ENCODE measurements at places on chromosomes 11 and 22.

- no peak for DNase-seq
Observed at GRCh38 chr11:92552942-92553341, 328.3 kb downstream of the FAT3 start.

- DNase-seq: no peak
Observed at GRCh38 chr22:20621162-20621561, 113.8 kb downstream of the MED15 start.

GRCh38 chr11:57903441-57904123 lies 120.1 kb upstream of the OR9Q1 start:
- DNase-seq: peak; percentile 89

GRCh38 chr11:123434911-123435310 lies 4.8 kb downstream of the GRAMD1B start:
- no peak for DNase-seq

- peak; percentile 22 for DNase-seq
Observed at GRCh38 chr11:126345759-126346585, 9.5 kb upstream of the ST3GAL4 start.

DNA sequence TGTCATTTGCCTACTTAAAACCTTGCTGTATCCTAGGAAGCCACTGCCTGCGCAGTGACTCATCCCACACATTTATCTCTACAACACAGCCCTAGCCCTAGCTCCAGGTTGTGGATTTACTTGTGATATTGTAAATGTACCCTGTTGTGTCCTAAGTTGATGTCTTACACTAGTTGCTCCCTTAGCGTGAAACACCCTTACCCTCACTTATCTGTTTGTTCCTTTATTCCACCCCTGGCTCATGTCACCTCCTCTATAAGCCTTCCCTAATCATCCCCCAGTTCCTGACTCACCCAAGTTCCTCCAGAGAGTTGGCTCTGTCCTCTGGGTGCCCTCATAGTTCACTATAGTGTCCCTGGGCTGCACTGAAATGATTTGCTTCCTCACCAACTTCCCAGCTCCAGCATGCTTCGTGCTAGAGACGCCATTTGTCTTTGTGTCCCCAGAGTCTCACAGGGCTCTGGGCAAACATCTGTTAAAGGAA lies 431.8 kb upstream of the FAT3 start:
- no peak for DNase-seq
